CD8-positive, alpha-beta memory T cell (primary cell): ENCODE measurements at places on chromosomes 2 and 18. TPM values are rescaled to one million over a fixed set of nuclear protein-coding genes. Genes with fewer than 3 reads are reported as not detected.

The PLGLB2 gene
- 0.59 TPM for total RNA-seq

The KLF11 gene
- 5.8 TPM for total RNA-seq

The SLC35F6 gene
- total RNA-seq, result 11.5 TPM

The FAM110C gene
- total RNA-seq, result 0.48 TPM

The FBXO41 gene
- 25.3 TPM for total RNA-seq

The GALR1 gene
- not detected for total RNA-seq

The SH2D6 gene
- 1.4 TPM for total RNA-seq
